Uterus (tissue), 4 donors: ENCODE measurements at places on chromosomes 3 and 15. TPM values are rescaled to one million over a fixed set of nuclear protein-coding genes. Genes with fewer than 3 reads are reported as not detected.

The PP2D1 gene
- total RNA-seq, result not detected

The B3GNT5 gene
- 3.6 TPM for total RNA-seq

DNA sequence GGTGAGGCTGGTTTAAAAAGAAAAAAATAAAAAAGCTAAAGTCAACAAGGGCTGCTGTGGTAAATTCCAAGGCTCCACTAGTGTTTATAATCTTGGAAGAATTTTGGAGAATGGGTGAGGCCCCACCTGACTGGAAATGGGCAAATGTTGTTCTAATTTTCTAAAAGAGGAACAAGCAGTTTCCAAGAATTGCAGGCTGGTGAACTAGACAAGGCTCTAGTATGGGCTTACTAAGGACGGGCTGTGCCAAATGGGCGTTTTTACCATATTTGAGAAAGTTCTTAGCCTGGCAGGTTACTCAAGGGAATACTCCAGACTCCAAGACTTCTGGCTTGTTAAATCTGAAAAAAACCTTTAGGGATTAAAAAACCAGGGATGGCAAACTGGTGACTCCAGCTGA is 67.0 kb upstream of the ABHD2 start:
- H3K27ac ChIP-seq, result peak overlapping the region; percentile 73
- peak; percentile 61 for DNase-seq
- H3K36me3 ChIP-seq, result no peaks in the 10 kb centered on the region
- no peaks in the 10 kb centered on the region for H3K4me1 ChIP-seq

The TMEM108 gene
- not detected for total RNA-seq

- H3K36me3 ChIP-seq, result no peaks in the 10 kb centered on the region
- no peaks in the 10 kb centered on the region for H3K27me3 ChIP-seq
- H3K4me3 ChIP-seq, result no peak overlapping the region
- no peak for DNase-seq
- H3K4me1 ChIP-seq, result no peaks in the 10 kb centered on the region
Measured at GRCh38 chr3:190577225-190577624, 63.3 kb downstream of the IL1RAP start.

DNA sequence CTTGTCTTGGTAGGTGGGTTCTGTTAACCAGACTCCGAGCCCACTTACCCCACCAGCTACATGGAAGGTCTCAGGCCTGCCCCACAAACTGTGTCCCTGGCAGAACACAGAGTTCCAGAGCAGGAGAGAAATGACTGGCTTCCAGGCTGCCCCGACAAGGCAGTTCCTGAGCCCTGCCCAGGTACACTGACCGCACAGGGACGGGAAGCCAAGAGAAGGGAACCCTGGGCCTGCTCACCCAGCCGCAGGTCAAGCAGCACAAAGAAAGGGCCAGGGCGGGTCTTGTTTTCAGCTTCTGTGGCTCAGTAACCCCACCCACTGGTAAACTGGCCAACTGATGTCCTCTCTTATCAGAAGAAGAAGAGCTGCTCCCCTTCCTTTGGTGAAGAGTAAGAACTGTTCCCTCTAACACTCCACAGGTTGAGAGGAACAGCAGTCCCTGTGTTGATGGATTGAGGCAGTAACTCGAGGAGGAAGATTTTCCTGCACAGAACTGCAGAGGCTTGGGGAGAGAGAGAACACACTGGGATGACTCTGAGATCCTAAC is 68.4 kb downstream of the CRTC3 start:
- peak; percentile 40 for DNase-seq
- peak overlapping the region; percentile 52 for H3K27ac ChIP-seq
- H3K27me3 ChIP-seq, result no peaks in the 10 kb centered on the region
- H3K4me3 ChIP-seq, result no peak overlapping the region
- no peaks in the 10 kb centered on the region for H3K36me3 ChIP-seq

DNA sequence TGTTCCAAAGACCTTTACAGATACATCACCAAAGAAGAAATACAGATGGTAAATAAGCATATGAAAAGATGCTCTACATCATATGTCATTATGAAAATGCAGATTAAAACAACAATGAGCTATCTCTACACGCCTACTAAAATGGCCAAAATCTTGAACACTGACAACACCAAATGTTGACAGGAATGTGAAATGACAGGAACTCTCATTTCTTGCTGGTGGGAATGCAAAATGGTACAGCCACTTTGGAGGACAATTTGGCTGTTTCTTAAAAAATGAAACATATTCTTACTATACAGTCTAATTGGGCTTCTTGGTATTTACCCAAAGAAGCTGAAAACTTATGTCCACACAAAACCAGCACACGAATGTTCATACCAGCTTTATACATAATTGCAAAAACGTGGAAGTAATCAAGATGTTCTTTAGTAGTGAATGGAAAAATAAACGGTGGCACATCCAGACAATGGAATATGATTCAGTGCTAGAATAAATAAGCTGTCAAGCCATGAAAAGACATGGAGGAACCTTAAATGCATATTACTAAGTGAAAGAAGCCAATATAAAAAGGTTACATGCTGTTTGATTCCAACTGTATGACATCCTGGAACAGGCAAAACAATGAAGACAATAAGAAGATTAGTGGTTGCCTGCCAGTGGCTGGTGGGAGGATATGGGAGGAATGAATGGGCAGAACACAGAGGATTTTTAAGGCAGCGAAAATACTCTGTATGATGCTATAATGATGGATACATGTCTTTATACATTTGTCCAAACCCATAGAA is 81.3 kb upstream of the NEDD4 start:
- no peaks in the 10 kb centered on the region for H3K27me3 ChIP-seq
- H3K4me3 ChIP-seq, result no peak overlapping the region
- no peaks in the 10 kb centered on the region for H3K4me1 ChIP-seq
- no peak overlapping the region for H3K27ac ChIP-seq
- DNase-seq, result no peak
- H3K36me3 ChIP-seq, result no peaks in the 10 kb centered on the region

DNA sequence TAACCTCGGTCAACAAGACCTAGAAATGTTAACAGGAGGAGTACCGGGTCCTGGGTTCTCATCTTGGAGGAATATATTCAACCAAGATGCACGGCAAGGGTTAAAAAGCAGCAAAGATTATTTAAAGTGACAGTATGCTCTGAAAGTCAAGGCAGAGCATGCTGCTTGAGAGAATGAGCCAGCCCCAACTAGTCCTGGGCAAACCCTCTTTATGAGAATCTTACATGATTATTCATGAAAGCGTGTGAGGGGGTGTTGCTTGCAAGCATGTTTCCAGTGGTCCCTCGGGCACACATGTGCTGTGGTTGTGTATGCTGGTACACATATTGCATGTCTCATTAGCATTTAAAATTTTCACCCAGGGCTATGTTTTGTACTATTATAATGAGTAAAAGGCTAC is 1445.6 kb downstream of the SI start:
- H3K27me3 ChIP-seq, result no peaks in the 10 kb centered on the region
- H3K4me1 ChIP-seq, result no peaks in the 10 kb centered on the region
- no peak overlapping the region for H3K4me3 ChIP-seq
- no peak for DNase-seq
- H3K36me3 ChIP-seq, result no peaks in the 10 kb centered on the region

The FANCD2OS gene
- total RNA-seq, result not detected

DNA sequence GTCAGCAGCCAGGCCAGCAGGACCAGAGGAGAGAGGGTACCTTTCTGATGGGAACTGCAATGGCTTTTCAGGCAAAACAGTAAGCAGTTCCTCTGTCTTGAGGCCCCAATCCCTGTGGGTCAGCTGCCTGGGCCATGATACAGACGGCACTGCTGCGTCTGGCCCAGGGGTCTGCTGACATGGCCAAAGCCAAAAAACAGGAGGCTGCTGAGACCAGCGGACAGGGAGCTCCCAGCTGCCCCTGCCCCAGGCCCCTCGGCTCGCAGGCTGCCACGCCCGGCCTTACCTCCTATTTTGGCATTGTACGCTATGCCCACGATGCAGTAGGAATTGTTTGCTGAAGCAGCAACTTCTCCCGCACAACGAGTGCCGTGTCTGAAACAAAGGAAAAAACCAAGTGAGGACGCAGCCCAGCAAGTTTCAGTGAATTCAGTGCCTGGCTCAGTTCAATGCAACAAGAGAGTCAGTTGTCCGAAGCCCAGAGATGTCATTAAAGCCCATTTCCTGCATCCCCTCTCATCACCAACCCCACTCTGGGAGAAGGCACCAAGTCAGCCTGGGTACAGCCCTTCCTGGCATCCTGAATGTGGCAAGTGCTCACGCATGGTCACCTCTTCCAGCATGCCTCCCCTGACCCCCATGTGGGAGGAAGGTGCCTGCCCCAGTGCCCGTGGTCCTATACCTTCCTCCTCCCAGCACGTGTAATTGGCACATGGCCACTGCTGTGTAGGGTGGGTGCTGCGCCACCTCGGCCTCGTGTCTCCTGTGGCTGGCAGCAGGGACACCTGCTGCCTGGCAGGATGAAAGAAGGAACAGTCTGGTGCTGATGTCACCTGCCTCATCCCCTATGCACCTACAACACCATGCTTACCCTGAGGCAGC is 61.7 kb downstream of the PCSK6 start:
- no peaks in the 10 kb centered on the region for H3K36me3 ChIP-seq
- DNase-seq, result no peak
- H3K27me3 ChIP-seq, result no peaks in the 10 kb centered on the region
- no peak overlapping the region for H3K4me3 ChIP-seq
- no peaks in the 10 kb centered on the region for H3K4me1 ChIP-seq
- no peak overlapping the region for H3K27ac ChIP-seq

- H3K4me1 ChIP-seq, result no peaks in the 10 kb centered on the region
- H3K36me3 ChIP-seq, result no peaks in the 10 kb centered on the region
- H3K4me3 ChIP-seq, result no peak overlapping the region
- H3K27me3 ChIP-seq, result no peaks in the 10 kb centered on the region
- no peak for DNase-seq
Measured at GRCh38 chr3:141647562-141647915, 90.6 kb upstream of the RNF7 start.

The GNB4 gene
- total RNA-seq, result 67.6 TPM

DNA sequence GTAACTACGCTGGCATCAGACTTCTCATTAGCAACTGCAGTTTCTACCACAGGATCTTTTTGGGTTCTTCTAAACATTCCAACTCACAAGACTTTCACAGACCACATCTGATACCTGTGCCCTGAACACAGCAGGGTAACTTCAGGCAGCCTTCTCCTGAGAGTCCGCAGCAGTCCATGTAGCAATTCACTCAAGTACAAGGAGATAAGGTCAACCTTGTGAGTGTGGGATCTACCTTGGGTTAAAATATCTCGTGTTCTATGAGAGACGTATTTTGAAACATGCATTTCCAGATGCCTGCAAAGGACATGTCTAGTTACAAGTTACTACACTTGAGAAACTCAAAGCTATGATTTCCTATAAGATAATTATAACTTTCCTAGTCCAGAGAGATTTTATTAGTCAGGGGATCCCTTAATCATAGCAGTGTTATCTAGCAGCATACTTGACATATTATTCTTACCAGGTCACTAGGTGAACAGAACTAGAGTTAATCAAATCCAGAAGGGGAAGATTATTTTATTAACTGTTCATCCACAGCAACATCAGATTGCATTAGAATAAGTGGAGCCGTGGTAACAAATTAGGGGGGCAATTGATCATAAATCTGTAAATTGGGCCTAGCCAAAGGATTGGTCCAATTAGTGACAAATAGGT is 66.4 kb downstream of the ASTE1 start:
- no peak overlapping the region for H3K4me3 ChIP-seq
- no peaks in the 10 kb centered on the region for H3K4me1 ChIP-seq
- H3K36me3 ChIP-seq, result no peaks in the 10 kb centered on the region
- no peak for DNase-seq

GRCh38 chr15:70892912-70893560 is 410 bp downstream of the LRRC49 start:
- no peak for DNase-seq
- no peaks in the 10 kb centered on the region for H3K27me3 ChIP-seq
- H3K4me1 ChIP-seq, result no peaks in the 10 kb centered on the region
- H3K27ac ChIP-seq, result peak overlapping the region; percentile 87

DNA sequence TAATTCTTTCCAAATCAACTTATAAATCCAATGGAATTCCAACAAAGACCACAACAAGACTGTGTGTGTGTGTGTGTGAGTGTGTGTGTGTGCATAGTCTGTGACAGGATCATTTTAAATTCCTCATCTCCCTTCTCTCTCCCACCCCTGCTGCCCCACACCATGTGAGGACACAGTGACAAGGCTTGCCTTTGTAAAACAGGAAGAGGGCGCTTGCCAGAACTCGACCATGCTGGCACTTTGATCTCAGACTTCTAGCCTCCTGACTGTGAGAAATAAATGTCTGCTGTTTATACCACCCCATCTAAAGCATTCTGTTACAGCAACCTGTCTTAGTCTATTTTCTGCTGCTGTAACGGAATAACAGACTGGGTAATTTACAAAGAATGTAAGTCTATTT is 99.1 kb downstream of the NSMCE3 start:
- no peak overlapping the region for H3K27ac ChIP-seq
- no peaks in the 10 kb centered on the region for H3K27me3 ChIP-seq
- no peaks in the 10 kb centered on the region for H3K36me3 ChIP-seq
- H3K4me1 ChIP-seq, result no peaks in the 10 kb centered on the region
- DNase-seq, result no peak

The DAZL gene
- not detected for total RNA-seq
